ENCODE measurements at places on chromosomes 1 and 21.

- DNase-seq: no peak
These were observed 18.2 kb downstream of the RXRG start for GRCh38 chr1:165426745-165427144.

GRCh38 chr1:228088586-228089498 lies 6.3 kb downstream of the ARF1 start:
- DNase-seq: no peak

DNA sequence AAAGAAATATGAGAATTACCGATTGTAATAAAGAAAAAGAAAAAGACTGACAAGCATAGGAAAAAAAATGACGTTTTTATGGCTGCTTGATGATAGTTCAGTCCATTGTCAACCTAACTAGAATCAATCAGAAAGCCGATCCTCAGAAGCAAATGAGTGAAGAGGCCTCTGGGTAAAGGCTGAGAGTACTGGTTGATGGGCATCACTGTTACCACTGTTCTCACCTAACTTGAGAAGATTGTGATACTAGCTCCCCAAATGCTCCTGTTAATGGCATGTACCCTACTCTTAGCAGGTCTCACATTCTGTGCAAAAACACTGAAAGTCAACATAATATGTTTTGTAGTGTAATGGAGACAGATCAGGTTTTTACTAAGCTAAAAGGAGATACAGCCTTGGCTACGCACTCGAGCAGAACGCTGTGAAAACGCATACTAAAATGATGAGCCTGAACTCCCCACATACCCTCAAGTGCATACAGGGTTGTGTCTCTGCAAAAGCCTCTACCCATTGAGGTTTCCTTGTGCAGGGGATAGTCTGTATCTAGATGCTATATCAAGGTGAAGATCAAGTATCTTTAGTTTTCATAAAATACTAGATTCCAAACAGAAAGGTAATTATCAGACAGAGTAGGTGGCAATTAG lies 554.6 kb downstream of the SMYD3 start:
- no peak for DNase-seq

GRCh38 chr1:67983867-67984266 lies 66.6 kb downstream of the DIRAS3 start:
- no peak for DNase-seq

DNA sequence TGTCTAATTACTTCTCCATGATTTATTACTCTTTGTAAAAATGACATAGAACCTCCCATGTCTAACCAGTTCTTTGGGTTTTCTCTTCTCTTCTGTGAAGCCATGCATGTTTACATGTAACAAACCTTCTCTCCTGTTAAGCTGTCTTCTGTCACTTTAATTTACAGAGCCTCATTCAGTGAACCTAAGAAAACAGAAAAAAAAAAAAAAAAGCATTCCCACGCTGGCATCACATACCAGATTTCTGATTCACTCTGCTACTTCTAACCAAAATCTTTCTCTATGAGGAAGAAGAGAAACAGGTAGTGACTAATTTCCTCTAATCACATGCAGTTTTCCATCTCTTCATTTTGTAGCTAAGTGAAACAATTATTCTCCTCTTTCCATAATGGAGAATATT lies 141.4 kb upstream of the CXADR start:
- DNase-seq: no peak

GRCh38 chr1:31572323-31573104 lies 3.8 kb upstream of the TINAGL1 start:
- DNase-seq: no peak

DNA sequence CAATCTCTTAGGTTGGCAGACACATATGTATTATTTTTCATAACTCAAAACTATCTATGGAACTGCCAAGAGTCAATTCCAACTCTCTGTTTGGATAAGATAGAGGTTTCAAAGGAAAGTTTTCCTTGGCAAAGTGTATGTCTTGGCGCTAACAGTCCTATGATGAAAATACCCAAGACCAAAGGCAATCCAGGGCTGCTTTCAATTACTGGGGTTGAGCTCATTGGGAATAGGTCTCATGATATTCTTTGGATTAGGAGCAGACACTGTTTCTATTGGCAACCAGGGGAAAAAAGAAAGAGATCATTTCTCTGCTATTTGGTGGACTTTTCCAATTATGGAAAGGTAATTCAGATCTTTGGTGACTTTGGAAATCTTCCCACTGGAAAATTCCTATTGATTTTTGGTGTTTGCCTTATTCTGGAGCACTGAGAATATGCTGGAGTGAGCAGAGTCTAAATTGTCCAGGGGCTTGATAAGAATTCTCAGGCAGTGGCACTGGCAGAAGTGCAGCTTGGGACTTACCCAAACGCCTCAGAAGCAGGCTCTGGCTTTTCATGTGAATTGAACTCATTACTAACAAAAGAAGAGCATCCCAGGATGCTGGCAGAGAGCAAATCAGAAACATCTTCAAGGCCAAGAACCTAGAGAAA lies 20.4 kb upstream of the PLXNA2 start:
- DNase-seq: peak; percentile 68

GRCh38 chr1:173353350-173353749 lies 123.8 kb upstream of the PRDX6 start:
- DNase-seq: no peak

- DNase-seq: no peak
These were observed 18.7 kb upstream of the RIPPLY3 start for GRCh38 chr21:36987845-36988244.

- no peak for DNase-seq
These were observed 36.0 kb downstream of the PTPRU start for GRCh38 chr1:29272147-29272907.

DNA sequence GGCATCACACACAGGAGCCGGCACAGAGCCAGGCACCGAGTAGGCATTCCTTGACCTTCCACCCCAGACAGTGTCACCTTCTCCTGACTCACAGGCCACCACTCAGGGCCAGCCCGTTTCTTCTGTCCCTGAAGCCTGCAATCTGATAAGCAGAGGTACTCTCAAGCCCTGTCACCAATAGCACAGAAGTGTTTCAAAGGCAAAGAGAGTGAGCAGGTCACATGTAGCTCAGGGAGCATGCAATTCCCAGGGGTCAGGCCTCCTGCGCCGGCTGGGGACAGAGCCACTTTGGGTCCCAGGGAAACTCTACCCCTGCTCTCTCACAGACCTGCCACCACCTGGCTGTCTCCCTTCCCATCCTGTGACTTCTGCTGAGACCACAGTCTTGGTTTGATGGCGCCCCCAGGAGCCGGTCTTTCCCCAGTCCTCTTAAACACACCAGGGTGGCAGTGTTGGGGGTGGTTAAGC lies 13.2 kb downstream of the CAPN9 start:
- DNase-seq: no peak

DNA sequence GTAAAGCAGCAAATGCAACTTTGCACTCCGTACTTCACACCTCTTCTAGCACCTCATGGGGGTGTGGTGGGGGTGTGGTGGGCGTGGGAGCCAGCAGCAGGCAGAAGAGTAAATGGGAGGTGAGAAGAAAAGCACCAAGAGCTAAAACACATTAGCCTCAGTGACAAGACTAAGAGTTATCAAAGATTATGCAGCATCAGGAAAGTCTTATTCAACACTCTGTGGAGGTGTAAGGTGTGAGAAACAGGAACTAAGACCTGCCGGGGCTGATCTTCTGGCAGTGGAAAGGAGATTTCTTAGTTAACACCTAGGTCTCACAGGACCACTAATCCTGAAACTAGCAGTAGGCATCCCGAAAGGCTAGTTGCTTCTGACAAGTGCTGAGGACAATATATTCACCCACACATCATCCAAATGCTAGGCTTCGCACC lies 9.9 kb downstream of the TGFBR3 start:
- DNase-seq: no peak

DNA sequence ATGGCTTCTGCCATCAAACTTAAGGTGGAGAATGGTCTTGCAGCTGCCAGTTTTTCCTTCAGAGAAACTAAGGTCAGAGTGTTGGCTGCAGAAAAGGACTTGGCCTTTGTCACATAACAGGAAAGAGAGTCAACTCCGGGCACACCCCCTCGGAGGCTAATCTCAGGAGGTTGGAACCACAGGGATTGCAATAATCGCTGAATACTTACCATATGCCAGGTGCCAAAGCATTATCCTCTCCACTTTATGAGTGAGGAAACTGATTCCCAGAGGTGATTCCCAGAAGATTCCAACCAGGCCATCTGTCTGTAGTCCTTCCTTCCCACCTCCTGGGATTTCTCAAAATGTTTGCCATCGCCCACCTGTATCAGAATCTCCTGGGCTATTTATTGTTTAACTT lies 54.0 kb downstream of the LACTBL1 start:
- DNase-seq: no peak

DNA sequence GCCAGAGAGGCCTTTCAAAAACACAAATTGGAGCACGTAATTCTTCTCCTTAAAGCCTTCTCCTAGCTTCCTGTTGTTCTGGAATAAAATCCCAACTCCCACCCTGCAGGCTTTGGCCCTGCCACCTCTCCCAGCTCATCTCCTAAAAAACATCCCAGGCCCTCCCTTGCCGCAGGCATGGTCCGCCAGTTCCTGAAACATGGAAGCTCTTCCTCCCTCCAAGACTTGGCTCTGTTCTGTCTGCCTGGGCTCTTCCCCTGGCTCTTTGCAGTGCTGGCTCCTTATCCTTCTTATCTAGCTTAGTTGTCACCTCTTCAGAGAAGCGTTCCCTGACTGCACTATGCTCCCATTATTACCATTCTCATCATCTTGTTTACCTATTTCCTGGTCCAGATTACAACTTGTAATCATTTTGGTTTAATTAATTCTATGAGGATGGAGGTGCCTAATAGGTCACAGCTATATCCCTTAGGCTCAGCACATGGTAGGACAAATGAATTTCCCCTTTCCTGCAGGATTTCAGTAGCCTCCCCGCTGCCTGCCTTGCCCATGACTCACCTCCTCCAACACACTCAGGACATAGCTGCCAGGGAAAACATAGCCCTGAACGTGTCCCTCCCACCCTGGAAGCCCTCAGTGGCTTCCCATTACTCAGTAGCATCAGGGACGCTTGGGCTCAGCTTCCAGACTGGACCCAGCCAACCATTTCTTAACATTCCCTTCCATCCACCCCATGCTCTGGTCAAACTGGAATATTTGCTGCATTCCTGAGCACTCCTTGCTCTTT lies 15.7 kb upstream of the IGSF21 start:
- no peak for DNase-seq

GRCh38 chr1:94553323-94553730 lies 11.8 kb upstream of the F3 start:
- DNase-seq: no peak

Measured in fibroblast of the conjunctiva (primary cell).